Activated CD8-positive, alpha-beta memory T cell treated with anti-CD3 and anti-CD28 coated beads for 48 hours (primary cell): ENCODE measurements at places on chromosomes 2 and 18.

DNA sequence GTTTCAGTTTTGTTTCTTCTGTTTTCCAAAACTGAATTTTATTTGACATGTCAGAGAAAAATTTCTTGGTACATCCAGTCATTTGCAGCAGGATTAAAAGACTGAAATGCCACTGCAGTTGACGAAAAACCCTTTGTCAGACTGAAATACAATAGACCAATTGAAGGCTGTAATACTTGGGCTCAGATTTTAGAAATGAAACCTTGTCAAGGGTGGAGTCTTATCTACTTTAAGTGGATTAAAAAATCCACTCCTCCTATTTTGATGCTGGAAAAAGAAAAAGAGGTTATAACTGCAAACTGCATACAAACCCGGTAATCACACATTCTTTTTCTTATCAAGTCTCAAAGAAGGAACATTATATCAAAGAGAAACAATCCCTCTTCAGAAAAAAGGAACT, 80.2 kb upstream of the NEUROD1 start:
- no peak for DNase-seq

DNA sequence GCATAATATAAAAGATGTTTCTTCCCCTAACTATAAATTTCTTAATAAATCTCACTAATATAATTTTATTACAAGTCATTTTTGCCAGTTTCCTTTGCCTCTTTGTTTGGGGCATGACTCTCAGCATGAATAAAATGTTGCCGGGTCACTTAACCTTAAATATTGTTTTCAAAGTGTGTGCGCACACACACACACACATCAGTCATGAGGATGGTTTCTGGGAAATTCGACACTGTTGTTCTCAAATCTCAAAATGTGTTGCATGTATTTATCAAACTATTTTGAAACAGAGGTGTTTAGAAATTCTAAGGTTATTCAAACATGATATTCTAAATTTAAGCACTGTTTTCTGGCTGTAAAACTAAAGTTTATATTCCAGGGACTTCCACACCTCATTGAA, 31.5 kb downstream of the FAP start:
- no peak for DNase-seq

- no peak for DNase-seq
These were observed 695.8 kb downstream of the RNF144A start for GRCh38 chr2:7612969-7613368.

DNA sequence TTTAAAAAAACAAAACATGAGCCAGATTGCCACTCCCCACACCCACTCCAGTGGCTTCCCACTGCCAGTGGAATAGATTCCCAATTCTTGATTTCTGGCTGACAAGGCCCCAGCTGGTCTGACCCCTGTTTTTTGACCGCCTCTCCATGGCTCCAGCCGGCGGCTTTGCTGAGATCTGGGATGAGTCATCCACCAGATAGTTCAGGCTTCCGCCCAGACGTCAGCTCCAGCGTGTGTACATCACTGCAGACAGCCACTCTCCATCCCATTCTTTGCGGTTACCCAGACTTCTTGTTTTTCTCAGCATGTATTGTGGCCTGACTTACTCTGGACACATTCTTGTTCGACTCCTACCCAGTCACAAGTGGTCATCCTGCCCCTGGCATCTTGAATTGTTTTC, 227.9 kb downstream of the GBX2 start:
- DNase-seq = no peak

- no peak for DNase-seq
These were observed 346.7 kb downstream of the RND3 start for GRCh38 chr2:150140777-150141176.

DNA sequence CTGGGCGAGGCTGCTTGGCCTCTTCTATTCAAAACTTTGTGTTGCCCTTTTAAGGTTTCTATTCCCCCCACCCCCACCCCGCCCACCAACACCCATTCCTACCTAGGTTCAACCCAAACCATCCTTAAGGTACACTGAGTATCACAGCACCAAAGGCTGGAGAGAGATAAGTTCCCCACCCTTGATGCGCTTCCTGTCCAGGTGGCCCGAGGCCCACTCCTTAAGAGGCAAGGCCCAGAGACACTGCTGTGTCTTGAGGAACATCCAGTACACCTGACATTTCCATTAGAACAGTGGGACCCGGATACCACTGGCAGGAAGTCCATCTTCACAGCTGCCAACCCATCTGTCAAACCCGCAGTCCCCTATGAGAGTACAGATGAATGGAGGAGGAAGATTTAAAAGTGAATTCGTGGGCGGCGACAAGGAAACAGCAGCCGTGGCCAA, 277 bp upstream of the INPP1 start:
- no peak for DNase-seq

DNA sequence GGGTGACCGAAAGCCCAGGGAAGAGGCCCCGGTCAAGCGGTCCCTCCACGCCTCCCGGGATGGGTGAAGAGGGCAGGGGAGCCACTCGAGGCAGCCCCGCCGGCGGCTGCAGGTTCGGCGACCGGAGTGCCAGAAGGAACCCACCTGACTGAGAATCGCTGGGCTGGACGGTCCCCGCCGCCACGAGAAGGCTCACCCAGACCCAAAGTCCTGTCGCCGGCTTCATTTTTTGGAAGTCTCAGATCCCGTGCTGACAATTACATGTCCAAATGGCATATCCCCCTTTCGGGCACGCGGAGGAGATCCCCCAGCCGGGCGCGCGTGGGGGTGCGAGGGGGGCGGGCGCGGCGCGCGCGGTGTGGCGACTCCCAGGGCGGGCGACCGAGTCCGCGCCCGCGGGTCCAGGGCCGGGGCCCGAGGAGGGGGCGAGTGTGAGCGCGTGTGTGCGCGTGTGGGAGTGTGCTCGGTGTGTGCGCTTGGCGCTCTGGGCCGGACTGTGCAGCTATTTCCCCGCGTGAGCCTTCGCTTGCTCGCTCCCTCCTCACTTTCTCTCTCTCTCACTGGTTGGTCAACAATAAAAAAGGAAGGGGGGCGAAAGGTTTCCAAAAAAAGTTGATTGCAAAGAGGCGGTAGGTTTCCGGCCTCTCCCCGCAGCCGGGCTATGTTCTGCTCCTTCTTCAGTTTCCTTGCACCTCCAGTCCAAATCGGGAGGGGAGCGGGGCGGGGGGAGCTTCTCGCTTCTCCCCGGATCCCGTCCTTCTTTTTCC, at the start of gene ERBB4:
TSS of gene ERBB4 (minus strand) at position 498 of the 767 bp plus-strand sequence. CDS start at position 226, 272 bp downstream.
- DNase-seq = no peak

DNA sequence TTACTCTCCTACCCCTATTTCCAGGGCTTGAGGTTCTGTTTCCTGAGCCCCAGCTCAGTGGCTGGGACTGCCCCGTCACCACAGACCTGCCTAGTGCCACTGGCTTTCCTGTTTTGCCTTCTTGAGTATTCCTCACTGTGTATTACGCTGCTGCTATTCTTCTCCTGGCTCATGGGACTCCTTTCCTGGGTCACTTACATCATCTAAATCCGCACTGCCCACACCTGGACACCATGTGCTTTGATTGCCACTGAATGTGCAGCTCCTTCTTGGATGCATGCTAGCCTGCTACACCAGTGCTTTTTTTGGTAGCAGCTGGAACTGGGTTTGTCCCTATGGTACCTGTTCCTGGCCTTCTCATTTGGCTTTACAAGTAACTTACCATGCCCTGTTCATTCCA, 96.6 kb upstream of the PTPRM start:
- DNase-seq = no peak

- no peak for DNase-seq
These were observed 42.5 kb downstream of the MAP4K3 start for GRCh38 chr2:39394516-39394961.

GRCh38 chr2:147051814-147052213, 793.0 kb upstream of the ACVR2A start:
- DNase-seq = no peak

DNA sequence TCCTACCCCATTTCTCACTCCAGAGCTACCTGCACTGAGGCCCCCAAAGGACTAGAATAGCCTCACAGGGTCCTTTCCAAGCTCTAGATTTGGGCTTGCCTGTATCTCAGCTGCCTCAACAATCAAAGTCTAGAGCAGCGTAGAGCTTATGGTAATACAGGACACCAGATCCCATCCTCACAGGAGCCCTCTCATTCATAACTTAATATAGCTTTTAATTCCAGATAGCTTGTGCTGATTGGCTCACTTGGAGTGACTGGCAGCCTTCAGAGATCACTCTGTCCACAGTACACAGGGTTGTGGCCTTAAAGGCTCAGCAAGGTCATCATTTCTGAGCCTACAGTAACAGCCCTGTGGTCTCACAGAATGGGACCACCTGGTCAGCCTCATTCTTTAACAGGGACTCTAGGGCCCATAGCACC, 51.4 kb downstream of the ZFP36L2 start:
- DNase-seq = no peak

DNA sequence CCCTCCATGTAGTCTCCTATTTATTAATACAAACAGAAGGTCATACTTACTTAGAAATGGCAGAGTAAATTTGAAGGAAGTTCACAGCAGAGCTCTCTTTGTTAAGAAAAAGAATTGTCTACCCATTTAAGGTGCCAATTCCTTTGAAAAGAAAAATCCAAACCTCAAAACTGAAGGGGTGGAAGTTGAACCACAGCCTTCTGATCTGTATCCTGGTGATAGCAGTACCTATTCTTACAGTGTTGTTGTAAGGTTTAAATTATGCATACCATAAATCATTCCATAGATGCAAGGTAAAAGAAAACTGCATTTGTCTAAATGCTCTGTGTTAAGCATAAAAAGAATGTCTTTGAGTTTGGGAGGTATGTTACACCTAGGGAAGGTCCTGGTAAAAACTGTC, 47.6 kb downstream of the COBLL1 start:
- no peak for DNase-seq

- DNase-seq = no peak
These were observed 3.4 kb upstream of the ANKRD12 start for GRCh38 chr18:9133225-9133624.

GRCh38 chr18:3875961-3876360, 426.0 kb downstream of the TGIF1 start:
- DNase-seq = no peak

DNA sequence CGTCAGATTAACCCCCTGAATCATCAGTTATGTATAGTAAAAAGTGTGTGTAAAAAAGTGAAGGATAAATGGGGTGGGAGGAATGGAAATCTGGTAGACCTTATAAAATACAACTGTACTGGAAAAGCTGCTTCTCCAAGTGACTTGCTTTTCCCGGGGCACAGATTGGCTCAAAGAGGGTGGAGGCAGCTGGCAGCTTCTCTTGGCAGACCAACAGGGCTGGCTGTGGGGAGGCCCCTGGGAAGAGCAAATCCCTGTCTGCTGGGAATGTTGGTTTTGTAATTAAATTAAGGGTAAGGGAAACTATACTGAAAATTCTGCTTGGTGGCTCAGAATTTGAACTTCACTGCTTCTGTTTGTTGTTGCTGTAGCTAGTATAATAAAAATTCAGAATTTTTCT, 154.2 kb upstream of the DLX2 start:
- no peak for DNase-seq

GRCh38 chr2:83742117-83742782, 716.8 kb downstream of the SUCLG1 start:
- no peak for DNase-seq

GRCh38 chr2:9703701-9704221, 73.0 kb upstream of the YWHAQ start:
- DNase-seq = no peak

GRCh38 chr2:202064171-202064880, 8.7 kb upstream of the KIAA2012 start:
- DNase-seq = no peak

DNA sequence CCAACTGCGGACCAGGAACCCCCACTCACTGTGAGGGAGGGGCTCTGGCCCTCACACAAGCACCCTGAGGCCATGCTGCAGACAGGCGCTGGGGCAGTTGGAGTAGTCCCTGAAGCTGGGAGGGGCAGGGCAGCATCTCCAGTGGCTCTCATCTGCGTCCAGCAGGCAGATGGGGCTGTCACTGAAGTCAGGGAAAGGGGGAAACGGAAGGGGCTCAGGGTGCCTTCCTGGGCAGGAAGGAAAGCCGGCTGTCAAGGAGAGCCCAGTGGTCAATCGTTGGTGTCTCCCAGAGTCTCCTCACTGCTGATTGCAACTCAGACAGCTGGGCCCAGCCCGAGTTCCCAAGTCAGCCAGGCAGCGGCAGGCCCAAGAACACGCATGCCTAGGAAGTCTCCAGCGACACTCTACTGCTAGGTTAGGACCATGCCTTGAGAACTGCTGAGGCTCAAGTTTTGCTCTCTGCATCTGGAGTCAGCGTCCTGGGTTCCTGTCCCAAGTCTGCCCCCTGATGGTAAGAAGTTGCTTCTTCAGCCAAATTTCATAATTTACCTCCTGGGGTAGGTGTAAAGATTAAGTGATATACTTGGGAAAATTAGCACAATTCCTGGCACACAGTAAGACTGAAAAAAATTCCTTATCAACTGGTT, 27.4 kb upstream of the NMUR1 start:
- DNase-seq = peak; percentile 17

- no peak for DNase-seq
These were observed 69.0 kb downstream of the TPO start for GRCh38 chr2:1482253-1482675.

DNA sequence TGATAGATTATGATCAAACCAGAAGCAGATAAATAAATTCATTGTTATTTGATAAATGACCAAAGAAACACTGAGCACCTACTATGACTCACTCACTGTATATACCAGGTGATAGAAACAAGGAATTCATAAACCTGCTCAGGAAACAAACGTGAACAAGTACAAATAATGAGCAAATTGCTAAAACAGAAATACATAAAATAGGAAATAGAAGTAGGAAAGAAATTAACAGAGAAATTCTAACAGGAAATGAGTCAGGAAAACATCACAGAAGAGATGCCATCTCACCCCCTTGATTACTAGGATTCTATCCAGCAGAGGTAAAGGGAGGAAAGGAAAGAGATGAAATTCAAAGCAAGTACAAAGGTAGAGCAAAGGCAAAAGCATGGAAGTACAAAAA, 31.3 kb downstream of the EXOC6B start:
- no peak for DNase-seq

DNA sequence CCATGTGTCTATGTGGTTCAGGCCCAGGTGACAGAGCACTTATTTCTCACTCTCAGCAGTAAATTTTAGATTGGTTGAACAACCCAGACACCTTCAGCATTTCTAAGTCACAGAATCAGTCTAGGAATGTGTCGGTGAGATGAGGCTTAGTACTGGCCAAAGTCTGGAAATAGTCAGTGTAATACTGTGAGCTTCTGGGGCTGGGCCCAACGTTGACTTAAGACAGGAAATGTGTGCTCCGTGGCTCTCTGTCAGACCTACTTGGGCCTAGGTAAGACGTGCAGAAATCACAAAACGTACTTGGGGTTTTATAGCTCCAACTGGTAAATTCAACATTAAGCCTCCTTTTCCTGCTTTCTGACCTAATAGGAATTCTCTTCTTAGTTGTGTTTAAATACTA, 160.3 kb upstream of the COL3A1 start:
- no peak for DNase-seq

DNA sequence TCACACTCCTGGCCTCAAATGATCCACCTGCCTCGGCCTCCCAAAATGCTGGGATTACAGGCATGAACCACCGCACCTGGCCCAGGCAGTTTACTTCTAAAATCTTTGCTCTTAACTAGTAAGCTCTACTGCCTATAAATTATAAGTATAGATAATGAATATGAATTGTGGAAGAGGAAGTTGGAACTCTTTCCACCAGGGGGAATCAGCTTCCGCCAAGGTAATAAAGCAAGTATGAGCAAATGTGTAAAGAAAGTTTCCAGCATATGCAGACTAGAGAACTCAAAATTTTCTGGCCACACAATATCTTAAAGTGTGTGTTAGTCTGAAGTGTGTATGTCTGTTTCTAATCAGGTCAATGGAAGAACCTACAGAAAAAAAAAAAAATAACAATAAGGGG, 68.1 kb downstream of the RMDN2 start:
- DNase-seq = no peak
